ENCODE measurements at places on chromosomes 2 and 18. TPM values are rescaled to one million over a fixed set of nuclear protein-coding genes. Genes with fewer than 3 reads are reported as not detected.

- no peak for DNase-seq
- peaks cover 14% of the 10 kb centered on the region for H3K4me1 ChIP-seq
- no peak overlapping the region for H3K4me3 ChIP-seq
- H3K36me3 ChIP-seq: no peaks in the 10 kb centered on the region
- H3K27me3 ChIP-seq: peaks cover 3% of the 10 kb centered on the region
- no peak overlapping the region for H3K27ac ChIP-seq
These were observed 11.8 kb upstream of the MAL start for GRCh38 chr2:95013726-95014125.

DNA sequence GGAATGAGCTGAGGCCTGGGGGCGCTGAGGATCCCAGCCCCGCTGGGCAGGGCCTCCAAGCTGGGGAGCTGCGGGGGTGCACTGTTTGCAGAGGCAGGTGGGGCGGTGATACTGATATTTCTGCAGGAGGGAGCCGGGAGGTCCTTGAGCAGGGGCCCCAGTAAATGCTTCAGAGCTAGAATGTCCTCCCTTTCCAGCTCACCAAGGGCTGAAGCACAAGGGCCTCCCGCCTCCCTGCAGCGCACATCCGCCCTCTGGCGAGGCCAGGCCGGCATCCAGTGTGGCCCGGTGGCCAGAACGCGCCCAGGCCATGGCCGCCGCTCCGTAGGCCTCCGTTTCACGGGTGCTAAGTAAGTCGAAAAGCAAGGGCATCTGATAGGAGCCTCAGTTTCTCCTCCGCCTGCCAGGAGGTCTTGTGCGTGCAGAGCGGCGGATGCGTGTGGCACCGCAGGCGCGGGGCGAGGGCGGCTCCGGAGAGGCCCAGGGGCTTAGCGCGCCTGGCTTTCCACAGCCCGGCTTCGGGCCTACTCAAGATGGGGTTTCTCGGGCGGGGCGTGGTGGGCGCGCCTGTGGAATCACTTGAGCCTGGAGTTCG lies 29.5 kb upstream of the CHMP1B start:
- no peak overlapping the region for H3K4me3 ChIP-seq
- no peaks in the 10 kb centered on the region for H3K27me3 ChIP-seq
- H3K4me1 ChIP-seq: peaks cover 3% of the 10 kb centered on the region
- no peaks in the 10 kb centered on the region for H3K36me3 ChIP-seq
- no peak for DNase-seq

- no peak for DNase-seq
- H3K27ac ChIP-seq: no peak overlapping the region
- H3K4me3 ChIP-seq: no peak overlapping the region
- H3K4me1 ChIP-seq: peaks cover 15% of the 10 kb centered on the region
- H3K36me3 ChIP-seq: peaks cover 2% of the 10 kb centered on the region
These were observed 119.1 kb downstream of the BMPR2 start for GRCh38 chr2:202495230-202495604.

DNA sequence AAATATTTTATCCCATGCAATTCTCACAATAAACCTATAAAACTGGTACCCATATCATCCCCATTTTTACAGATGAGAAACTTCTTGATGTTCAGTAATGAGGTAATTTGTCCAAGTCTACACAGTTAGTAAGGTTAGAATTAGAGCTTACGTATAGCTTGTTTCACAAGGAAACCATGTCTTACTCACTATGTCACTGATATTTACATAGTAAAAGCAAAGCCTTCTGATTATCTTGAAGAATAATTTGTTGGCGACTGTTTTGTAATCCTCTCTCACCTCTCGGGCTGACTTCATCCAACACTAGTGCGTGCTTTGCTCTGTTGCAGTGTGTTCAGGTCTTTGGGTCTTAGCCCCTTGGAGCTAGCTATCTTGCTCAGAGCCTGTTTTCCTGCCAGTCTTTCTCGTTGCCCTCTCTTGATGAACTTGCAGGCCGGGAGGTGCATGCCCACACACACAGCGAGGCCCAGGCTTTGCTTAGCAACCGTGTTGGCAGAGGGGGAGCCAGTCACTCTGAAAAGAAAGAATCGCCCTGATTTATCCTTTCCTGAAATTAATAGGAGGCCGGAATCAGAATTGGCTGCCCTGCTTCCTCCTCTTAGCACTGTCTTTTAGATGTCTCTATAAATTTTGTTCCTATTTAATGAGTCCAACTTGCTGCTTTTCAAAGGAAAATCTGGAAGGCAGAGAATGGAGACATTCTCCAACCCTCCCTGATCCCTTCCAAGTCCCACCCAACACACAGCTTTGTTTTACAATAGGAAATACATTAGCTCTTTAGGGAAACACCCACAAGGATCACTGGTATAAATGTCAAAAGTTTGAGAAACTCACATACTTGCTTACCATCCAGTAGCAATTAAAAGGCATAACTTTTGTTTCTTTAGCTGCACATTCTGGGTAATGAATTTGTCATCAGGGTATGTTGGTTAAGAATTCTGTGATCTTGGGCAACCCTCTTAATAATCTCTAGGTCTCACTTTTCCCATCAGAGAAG lies 97.6 kb upstream of the SEC11C start:
- H3K27me3 ChIP-seq: no peaks in the 10 kb centered on the region
- H3K4me3 ChIP-seq: no peak overlapping the region
- no peak overlapping the region for H3K27ac ChIP-seq

DNA sequence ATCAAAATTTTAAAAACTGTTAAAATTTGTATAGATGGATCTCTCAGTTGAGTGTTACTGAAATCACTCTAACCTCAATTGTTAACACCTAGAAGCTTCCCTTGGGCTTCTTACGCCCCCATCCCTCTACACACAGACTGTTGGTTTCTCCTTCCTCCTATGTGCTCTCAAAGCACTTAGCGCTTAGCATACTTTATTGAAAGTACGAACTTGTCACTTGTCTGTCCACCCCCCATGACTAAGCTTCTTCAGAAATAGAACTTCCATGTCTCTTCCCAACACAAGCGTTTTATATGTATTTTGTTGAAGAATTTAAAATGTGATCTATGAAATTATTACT lies 441 bp downstream of the MPHOSPH10 start:
- H3K27me3 ChIP-seq: no peaks in the 10 kb centered on the region
- H3K4me3 ChIP-seq: no peak overlapping the region
- peaks cover 15% of the 10 kb centered on the region for H3K4me1 ChIP-seq
- H3K36me3 ChIP-seq: no peaks in the 10 kb centered on the region
- DNase-seq: no peak

DNA sequence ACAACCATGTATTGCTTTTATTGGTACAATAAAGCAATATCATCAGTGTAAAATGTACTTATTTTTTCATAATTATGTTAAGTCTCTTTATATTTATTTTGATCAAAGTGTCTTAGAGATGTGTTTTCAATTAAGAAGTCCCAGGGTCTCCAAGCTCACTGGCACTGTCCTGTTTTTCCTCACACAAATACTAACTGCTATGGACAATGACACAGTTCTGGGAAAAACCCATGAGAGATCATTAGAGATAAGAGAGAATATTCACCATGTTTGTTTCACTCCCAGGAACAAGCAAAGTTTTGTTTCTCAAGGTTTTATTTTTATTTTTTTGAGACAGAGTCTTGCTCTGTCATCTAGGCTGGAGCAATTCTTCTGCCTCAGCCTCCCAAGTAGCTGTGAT lies 38.7 kb downstream of the E2F6 start:
- no peaks in the 10 kb centered on the region for H3K4me1 ChIP-seq
- no peak for DNase-seq
- H3K27me3 ChIP-seq: no peaks in the 10 kb centered on the region
- H3K4me3 ChIP-seq: no peak overlapping the region
- peaks cover 11% of the 10 kb centered on the region for H3K36me3 ChIP-seq
- no peak overlapping the region for H3K27ac ChIP-seq

DNA sequence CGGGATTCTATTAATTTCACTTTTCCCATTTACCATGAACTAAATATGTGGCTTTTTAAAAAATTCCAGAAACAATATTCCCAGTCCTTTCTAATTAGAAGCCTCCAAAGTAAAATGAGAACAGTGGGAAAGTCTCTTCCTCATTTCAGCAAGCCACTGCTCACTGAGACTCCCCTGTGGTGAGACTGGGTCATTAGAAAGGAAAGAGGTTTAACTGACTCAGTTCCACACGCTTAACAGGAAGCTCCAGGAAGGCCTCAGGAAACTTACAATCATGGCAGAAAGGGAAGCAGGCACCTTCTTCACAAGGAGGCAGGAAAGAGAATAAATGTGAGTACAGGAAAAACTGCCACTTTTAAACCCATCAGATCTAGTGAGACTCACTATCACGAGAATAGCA lies 258.9 kb upstream of the CHAC2 start:
- no peak overlapping the region for H3K4me3 ChIP-seq
- H3K4me1 ChIP-seq: peaks cover 10% of the 10 kb centered on the region
- H3K27me3 ChIP-seq: no peaks in the 10 kb centered on the region
- no peaks in the 10 kb centered on the region for H3K36me3 ChIP-seq

- H3K27ac ChIP-seq: no peak overlapping the region
- peaks cover 16% of the 10 kb centered on the region for H3K4me1 ChIP-seq
- no peak overlapping the region for H3K4me3 ChIP-seq
- no peaks in the 10 kb centered on the region for H3K27me3 ChIP-seq
- no peaks in the 10 kb centered on the region for H3K36me3 ChIP-seq
These were observed 219.4 kb downstream of the HNMT start for GRCh38 chr2:138183705-138184104.

DNA sequence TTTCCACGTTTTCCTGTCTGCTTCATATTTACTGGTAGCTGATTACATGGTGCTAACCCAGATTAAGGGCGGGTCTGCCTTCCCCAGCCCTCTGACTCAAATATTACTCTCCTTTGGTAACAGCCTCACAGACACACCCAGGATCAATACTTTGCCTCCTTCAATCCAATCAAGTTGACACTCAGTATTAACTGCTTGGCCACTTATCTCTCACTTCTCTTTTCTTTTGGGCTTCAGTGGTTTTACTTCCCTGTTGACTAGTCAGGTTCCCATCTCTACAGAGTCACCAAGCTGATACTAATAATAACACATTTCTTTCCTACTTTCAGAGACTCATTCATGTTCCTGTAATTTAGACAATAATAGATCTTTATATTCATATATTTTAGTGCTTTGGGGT lies 302.2 kb upstream of the MAP2 start:
- H3K27ac ChIP-seq: no peak overlapping the region
- peaks cover 3% of the 10 kb centered on the region for H3K27me3 ChIP-seq
- DNase-seq: no peak
- H3K36me3 ChIP-seq: no peaks in the 10 kb centered on the region
- H3K4me1 ChIP-seq: no peaks in the 10 kb centered on the region

- H3K27me3 ChIP-seq: no peaks in the 10 kb centered on the region
- H3K27ac ChIP-seq: peak overlapping the region; percentile 94
- peak overlapping the region; percentile 96 for H3K4me3 ChIP-seq
- DNase-seq: no peak
- H3K4me1 ChIP-seq: peaks cover 19% of the 10 kb centered on the region
These were observed 587 bp upstream of the MTIF2 start for GRCh38 chr2:55269645-55269990.

- H3K27ac ChIP-seq: no peak overlapping the region
- no peaks in the 10 kb centered on the region for H3K27me3 ChIP-seq
- no peak for DNase-seq
- no peak overlapping the region for H3K4me3 ChIP-seq
These were observed 852.4 kb upstream of the ACVR2A start for GRCh38 chr2:146992466-146992865.

DNA sequence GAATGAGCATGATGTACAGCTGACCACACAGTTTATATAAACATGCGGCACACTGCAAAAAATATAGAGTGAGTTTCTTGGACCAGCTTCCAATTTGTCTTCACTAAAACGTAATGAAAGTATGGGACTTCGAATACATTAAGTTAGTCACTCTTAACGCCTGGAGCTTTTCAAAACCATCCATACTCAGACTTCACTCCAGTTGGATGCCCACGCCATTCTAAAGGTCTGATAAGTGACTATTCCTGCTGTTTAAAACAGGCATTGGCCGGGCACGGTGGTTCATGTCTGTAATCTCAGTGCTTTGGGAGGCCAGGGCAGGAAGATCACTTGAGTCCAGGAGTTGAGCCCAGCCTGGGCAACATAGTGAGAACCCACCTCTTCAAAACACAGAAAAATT lies 84.6 kb downstream of the MYL12B start:
- H3K36me3 ChIP-seq: no peaks in the 10 kb centered on the region
- no peak for DNase-seq
- no peaks in the 10 kb centered on the region for H3K27me3 ChIP-seq
- no peak overlapping the region for H3K27ac ChIP-seq
- H3K4me3 ChIP-seq: no peak overlapping the region

DNA sequence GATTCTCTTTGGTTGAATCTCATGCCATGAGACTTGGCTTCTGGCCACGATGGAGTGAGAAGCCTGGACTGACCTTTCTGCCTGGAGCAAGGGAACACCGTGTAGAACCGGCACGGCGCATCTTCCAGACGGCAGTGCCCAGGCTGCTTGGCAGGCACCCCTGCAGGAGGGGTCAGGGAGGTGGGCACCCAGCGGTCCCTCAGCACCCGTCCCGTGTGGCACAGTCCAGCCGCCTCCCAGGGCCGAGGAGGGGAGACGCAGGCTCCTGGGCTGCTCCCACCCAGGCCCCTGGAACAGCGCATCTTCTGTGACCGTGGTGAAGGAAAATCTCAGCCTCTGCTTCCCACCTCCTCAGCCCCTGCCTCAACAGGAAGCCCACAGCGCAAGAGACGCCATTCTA lies 95.7 kb downstream of the CMPK2 start:
- H3K36me3 ChIP-seq: no peaks in the 10 kb centered on the region
- DNase-seq: no peak
- peaks cover 45% of the 10 kb centered on the region for H3K4me1 ChIP-seq
- H3K4me3 ChIP-seq: no peak overlapping the region

DNA sequence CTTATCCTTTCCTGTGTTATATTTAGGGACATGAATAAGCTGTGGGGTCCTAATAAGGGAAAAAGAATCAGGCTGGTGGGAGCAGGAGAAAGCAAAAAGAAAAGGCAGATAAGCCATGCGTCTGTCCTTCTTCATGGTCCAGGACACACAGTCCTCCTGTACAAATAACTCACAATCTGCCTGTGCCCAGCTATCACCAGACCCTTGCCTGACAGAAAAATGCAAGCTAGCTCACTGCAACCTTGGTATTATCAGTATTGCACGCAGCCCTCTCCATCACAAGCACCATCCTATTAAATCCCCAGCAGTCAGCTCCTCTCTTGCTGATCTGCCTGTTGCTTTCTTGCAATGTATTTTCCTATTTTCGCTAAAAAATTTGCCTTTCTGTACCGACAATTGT lies 78.0 kb downstream of the NEURL3 start:
- no peaks in the 10 kb centered on the region for H3K36me3 ChIP-seq
- H3K4me3 ChIP-seq: no peak overlapping the region
- DNase-seq: no peak
- no peaks in the 10 kb centered on the region for H3K27me3 ChIP-seq

GRCh38 chr2:173630425-173631126 lies 275.9 kb downstream of the CDCA7 start:
- H3K36me3 ChIP-seq: no peaks in the 10 kb centered on the region
- no peak overlapping the region for H3K4me3 ChIP-seq
- no peaks in the 10 kb centered on the region for H3K27me3 ChIP-seq

NBEAL1 gene
- 12.3 TPM for total RNA-seq

IL1B gene
- not detected for total RNA-seq

IL37 gene
- not detected for total RNA-seq

IL36A gene
- total RNA-seq: not detected

CHRND gene
- total RNA-seq: 5.8 TPM

ARHGAP25 gene
- 3.0 TPM for total RNA-seq

All from neural crest cell (in vitro differentiated cells).